Stimulated activated CD4-positive, alpha-beta T cell treated with anti-CD3 and anti-CD28 coated beads, Interleukin-2, amount 100 ng/mL, for 24 hours (primary cell): ENCODE measurements at places on chromosomes 7 and 10.

- DNase-seq = no peak
Measured at GRCh38 chr10:43888586-43888985, 239.9 kb upstream of the ZNF32 start.

GRCh38 chr7:28123752-28124151 lies 56.8 kb downstream of the JAZF1 start:
- DNase-seq = peak; percentile 14

- DNase-seq = no peak
Measured at GRCh38 chr7:93117327-93117726, 452 bp downstream of the SAMD9 start.

- no peak for DNase-seq
Measured at GRCh38 chr10:13525663-13526062, 3.2 kb downstream of the BEND7 start.

GRCh38 chr7:87345962-87346371 lies 503 bp downstream of the CROT start:
- DNase-seq = no peak

DNA sequence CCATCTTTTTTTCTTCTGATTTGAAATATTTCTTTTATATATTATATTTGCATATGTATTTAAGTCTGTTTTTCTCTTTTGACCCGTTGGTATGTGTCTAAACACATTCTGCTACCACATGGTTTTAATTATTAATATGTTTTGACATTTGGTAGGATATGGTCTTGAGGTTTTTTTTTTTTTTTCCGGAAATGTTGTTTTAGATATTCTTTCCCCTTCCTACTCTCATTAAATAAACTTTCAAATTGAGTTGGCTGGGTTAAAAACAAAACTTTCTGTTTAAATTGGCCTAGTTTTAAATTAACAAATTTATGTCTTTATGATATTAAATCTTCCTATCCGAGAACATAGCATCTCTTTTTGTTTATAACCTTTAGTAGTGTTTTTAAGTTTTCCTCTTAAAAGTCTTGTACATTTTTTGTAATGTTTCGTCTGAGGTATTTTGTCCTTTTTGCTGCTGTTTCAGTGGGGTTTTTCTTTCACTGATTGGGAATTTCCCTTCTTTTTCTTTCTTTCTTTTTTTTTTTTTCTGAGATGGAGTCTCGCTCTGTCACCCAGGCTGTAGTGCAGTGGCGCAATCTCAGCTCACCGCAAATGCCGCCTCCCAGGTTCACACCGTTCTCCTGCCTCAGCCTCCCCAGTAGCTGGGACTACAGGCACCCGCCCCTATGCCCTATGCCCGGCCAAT lies 25.4 kb downstream of the STAM start:
- DNase-seq = peak; percentile 45

- DNase-seq = no peak
Measured at GRCh38 chr10:51867956-51868355, 168.6 kb upstream of the CSTF2T start.

DNA sequence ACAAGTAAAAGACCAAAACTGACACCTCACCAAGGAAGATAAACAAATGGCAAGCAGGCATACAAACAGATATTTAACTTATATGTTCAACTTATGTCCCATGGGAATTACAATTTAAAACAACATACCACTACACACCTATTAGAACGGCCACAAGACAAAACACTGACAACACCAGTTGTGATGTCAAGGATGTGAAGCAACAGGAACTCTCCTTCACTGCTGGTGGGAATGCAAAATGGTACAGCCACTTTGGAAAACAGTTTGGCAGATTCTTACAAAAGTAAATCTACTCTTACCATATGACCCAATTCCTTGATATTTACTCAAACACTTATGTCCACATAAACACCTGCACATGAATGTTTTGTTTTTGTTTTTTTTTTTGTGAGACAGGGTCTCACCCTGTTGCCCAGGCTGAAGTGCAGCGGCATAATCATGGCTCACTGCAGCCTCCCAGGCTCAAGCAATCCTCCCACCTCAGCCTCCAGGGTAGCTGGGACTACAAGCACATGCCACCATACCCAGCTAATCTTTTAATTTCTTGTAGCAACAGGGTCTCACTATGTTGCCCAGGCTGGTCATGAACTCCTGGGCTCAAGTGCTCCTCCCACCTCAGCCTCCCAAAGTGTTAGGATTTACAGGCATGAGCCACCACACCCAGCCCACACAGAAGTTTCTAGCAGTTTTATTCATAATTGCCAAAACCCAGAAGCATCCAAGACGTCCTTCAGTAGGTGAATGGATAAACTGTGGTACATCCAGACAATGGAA lies 27.3 kb downstream of the HERC4 start:
- no peak for DNase-seq

DNA sequence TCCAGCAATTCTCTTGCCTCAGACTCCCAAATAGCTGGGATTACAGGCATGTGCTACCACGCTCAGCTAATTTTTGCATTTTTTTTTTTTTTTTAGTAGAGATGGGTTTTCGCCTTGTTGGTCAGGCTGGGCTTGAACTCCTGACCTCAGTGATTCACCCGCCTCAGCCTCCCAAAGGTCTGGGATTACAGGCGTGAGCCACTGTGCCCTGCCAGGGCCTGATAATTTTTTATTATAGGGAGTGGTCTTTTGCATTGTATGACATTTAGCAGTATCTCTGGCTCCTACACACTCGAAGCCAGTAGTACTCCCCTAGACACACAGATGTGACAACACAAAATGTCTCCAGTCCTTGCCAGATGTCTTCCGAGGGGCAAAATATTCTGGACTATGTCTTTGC lies 124.0 kb downstream of the DKK1 start:
- no peak for DNase-seq

GRCh38 chr7:33217595-33217994 lies 88.2 kb downstream of the BBS9 start:
- no peak for DNase-seq

GRCh38 chr7:124032369-124033094 lies at the start of gene TMEM229A:
Gene TMEM229A (minus strand): TSS chr7:124033067. CDS start chr7:124033003, 64 bp downstream.
- DNase-seq = no peak

GRCh38 chr10:60803433-60803832 lies 25.2 kb downstream of the CDK1 start:
- DNase-seq = no peak

GRCh38 chr10:102614888-102615287 lies 29.4 kb upstream of the TRIM8 start:
- no peak for DNase-seq

- no peak for DNase-seq
Measured at GRCh38 chr7:35359423-35359822, 105.5 kb upstream of the TBX20 start.

DNA sequence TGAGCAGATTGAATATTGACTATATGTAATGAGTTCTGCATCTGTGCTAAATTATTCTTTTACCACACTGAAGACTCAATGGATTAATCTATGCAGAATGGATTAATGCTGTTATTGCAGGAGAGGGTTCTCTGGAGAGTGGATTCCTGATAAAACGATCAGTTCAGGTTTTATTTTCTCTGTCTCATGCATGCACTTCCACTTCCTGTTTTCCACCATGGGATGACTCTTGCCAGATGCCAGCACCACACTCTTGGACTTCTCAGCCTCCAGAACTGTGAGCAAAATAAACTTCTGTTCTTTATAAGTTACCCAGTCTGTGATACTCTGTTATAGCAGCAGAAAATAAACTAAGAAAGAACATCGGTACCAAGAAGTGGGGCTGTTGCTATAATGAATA lies 207.5 kb downstream of the KCND2 start:
- no peak for DNase-seq

DNA sequence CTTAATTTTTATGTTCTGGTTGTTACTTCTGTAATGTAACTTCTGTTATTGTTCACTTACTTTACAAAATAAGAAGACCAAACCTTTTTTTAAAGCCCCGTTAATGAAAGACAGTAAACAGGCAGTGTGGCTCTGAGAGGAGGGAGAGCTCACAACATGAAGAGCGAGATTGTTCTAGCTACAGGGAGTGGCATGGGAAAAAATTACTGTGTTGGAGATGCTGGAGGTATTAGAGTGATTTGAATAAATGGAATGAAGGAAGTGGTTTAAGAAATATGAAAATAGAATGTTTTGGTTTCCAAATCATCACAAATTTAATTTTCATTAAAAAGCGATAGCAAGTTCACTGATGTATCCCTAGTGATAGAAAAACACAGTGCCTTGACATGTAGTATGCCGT lies 31.8 kb downstream of the REEP3 start:
- DNase-seq = no peak

DNA sequence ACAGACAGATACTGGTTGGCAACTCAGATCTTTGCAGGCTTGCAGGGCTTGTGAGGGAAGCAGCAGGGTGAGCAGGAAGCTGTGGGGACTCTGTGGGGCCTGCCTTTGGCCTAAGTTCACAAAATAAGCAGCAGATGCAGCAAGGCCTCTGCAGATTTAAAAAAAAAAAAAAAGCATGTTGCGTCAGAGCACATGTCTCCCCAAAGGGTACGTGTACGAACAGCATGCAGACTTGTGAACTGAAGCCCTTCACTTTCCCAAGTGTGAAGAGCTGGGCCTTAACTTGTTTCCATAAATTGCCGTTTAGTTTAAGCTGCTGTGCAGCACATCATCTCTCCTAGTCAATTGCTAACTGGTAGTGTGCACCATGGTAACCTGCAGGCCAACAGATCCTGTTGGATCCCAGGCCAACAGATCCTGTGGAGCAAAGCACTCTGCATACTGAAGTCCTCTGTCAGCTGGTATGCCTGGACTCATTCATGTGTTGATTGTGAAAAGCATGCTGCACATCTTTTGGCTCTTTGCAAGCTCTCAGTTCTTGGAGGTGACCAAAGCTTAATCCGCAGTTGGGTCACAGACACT lies 10.8 kb upstream of the XPNPEP1 start:
- DNase-seq = no peak

GRCh38 chr10:34506786-34507185 lies 308.3 kb downstream of the PARD3 start:
- no peak for DNase-seq

- peak; percentile 41 for DNase-seq
Measured at GRCh38 chr7:116525298-116525912, 569 bp downstream of the CAV1 start.

GRCh38 chr7:105831824-105832535 lies 44.4 kb downstream of the ATXN7L1 start:
- no peak for DNase-seq

- no peak for DNase-seq
Measured at GRCh38 chr10:14603534-14604102, 171.1 kb downstream of the FAM107B start.

GRCh38 chr7:128733278-128733645 lies 5.9 kb upstream of the CALU start:
- DNase-seq = no peak

GRCh38 chr7:117076426-117076943 lies 123.2 kb downstream of the ST7 start:
- DNase-seq = no peak

DNA sequence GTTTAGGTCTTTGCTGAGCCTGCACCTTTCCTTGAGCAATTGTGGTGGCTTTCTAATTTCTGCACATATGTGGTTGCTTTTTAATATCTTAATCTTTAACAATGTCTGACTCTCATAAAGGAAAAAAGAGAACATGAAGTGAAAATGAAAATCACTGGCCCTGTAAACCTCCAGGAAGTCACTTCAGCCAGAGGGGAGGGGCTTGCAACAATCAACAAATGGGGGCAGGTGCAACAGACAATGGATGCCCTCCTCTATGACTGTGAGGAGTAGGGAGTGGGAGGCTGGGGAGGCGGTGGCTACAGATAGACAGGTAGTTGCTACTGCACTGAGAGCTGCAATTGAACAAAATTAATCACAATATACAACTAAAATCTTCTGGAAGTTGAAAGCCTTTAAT lies 1377.4 kb downstream of the XPNPEP1 start:
- no peak for DNase-seq

DNA sequence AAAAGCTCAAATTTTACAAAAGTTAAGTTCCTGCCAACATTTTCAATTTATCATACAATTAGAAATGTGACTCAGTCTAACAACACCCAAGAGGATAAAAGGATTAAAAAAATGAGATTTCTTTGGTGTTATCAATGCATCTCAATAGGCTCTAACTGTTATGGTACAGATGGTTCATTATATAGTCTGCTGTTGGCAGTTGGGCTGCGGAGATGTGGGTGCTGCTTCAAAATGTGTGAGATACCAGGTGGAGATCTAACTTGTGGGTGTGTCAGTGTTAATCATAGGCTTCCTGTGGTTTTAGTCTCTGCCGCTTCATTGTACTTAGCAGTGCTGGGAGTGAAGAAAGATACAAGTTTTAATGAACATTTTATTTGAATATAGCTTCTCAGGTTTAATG lies 231.2 kb downstream of the EXOC4 start:
- peak; percentile 18 for DNase-seq

DNA sequence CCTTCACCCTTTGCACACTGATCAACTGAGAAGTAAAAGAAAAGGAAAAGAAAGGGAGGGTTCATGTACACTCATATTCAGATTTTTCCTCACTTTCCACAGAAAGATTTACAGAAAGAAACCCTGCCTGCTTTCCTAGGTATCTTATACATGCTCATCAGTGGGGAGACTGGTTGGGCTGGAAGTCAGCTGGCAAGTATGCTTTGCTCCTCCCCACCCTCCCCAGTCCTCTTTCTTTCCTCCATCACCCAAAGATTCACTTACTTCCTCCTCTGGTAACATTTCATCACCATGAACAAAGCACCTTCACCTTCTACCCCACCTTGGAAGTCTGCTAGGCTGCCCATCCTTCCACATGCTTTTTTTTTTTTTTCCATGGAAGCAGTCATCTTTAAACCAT lies 153.2 kb upstream of the NRBF2 start:
- no peak for DNase-seq

DNA sequence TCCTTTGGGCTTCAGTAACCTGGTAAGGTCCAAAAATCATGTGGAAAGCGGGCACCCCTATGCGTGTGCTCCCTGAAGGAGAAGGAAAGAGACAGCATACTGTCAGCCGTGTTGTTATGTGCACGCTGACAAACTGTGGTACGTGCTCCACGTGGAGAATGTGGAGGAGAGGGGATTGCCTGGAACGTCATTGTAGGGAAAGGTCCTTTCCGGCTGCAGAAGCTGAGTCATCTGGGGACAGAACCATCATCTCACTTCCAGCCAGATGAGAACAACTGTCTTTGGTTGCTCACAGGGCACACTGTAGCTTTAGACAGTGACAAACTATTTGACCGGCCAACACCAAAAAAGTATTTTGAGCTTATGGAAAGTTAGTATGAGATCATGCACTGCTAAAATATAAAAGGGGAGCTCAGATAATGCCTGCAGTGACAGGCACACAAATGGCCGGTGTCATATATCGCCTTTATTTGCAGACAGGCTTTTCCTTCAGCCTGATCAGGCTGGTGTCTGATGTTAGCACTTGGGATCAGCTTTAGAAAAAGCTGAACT lies 38.8 kb upstream of the GRB10 start:
- DNase-seq = no peak

DNA sequence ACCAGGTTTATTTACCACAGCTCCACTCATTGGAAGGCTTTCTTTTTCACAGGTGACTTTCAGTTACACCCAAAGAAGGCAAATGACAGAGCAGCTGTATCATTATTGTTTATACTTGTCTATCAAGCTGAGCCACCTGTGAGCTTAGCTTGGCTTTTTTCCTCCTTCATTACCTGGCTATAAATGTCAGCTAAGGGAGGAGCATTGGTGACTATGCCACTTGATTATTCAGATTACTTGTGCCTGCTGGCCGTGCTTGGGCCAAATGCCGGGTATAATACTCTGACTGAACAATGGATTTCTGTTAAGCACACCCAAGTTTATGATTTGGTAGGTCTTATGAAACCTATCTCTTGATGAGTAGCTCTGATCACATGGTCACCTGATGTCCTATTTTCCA lies 9.9 kb upstream of the GNAT3 start:
- no peak for DNase-seq

GRCh38 chr7:83547526-83547925 lies 101.4 kb downstream of the SEMA3E start:
- DNase-seq = no peak

GRCh38 chr10:43980313-43980712 lies 331.6 kb upstream of the ZNF32 start:
- DNase-seq = no peak
